Thoracic aorta (tissue), 2 donors: ENCODE measurements at places on chromosomes 4 and X. TPM values are rescaled to one million over a fixed set of nuclear protein-coding genes. Genes with fewer than 3 reads are reported as not detected.

DNA sequence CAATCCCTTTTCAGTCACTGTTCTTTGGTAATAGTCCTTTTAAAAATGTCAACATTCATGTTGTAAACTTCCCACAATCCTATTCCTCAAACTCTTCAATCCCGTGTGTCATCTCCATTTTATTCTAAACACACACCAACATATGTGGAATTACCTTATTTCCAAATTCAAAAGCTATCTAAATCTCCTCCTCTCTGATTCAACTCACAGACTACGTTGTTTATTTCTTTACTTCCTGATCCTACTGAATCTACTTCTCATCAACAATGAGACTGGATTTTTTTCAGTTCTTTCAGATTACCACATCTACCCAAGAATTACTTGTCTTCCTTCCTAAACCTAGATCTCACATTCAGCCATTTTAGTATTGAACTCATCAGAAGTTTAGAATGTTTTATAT lies 188.2 kb downstream of the GABRB1 start:
- H3K4me1 ChIP-seq: no peaks in the 10 kb centered on the region
- H3K36me3 ChIP-seq: no peaks in the 10 kb centered on the region
- H3K4me3 ChIP-seq: no peak overlapping the region

DNA sequence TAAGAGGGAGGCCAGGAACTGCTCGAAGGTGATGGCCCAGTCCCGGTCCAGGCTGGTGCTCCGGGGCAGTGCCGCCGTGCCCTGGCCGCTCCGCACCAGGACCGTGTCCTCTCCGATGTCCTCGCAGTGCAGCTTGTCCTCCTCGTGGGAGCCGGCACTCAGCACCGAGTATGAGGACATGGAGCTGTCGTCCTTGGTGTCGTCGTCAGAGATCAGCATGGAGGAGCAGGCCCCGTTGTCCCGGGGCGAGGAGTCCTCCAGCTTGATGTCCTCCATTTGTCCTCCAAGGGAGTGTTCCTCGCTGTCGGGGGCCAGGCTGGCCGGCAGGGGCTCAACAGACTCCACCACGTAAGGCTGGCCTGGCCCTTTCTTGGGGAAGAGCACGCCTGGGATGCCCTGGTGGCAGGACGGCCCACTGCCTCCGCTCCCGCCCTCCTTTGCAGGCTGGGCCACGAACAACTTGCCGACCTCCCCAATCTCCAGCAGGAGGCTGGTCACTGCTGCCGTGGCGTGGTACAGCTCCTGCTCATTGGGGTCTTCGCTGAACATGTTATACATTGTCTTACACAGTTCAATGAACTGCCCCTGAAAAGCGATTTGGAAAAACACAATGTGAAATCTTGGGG lies 53.7 kb upstream of the UCP1 start:
- no peaks in the 10 kb centered on the region for H3K27me3 ChIP-seq
- peaks cover 23% of the 10 kb centered on the region for H3K36me3 ChIP-seq
- no peak overlapping the region for H3K4me3 ChIP-seq
- no peak overlapping the region for H3K27ac ChIP-seq
- DNase-seq: no peak

Gene DKK2
- 2.2 TPM for total RNA-seq

- no peak for DNase-seq
- H3K36me3 ChIP-seq: no peaks in the 10 kb centered on the region
Observed at GRCh38 chr4:123976285-123976684, 579.7 kb downstream of the SPRY1 start.

- no peaks in the 10 kb centered on the region for H3K4me1 ChIP-seq
- no peaks in the 10 kb centered on the region for H3K27me3 ChIP-seq
- no peak overlapping the region for H3K4me3 ChIP-seq
- no peak overlapping the region for H3K27ac ChIP-seq
- no peak for DNase-seq
Observed at GRCh38 chrX:22666441-22666840, 333.3 kb upstream of the DDX53 start.

Gene SYNPO2
- 313 TPM for total RNA-seq

Gene CENPVL2
- total RNA-seq: not detected
